ENCODE measurements at places on chromosomes 12 and 14. TPM values are rescaled to one million over a fixed set of nuclear protein-coding genes. Genes with fewer than 3 reads are reported as not detected.

The TCP11L2 gene
- total RNA-seq, result 82.6 TPM

The MANSC4 gene
- 0.17 TPM for total RNA-seq

The SVOP gene
- not detected for total RNA-seq

The GALNT16 gene
- total RNA-seq, result 8.5 TPM

The BCL11B gene
- under 0.01 TPM for total RNA-seq

The TMEM52B gene
- total RNA-seq, result 0.50 TPM

The SLC25A47 gene
- total RNA-seq, result under 0.01 TPM

The KRT75 gene
- total RNA-seq, result not detected

The RPL6 gene
- 950 TPM for total RNA-seq

The AP4S1 gene
- total RNA-seq, result 5.4 TPM

The CLEC9A gene
- not detected for total RNA-seq

All from fibroblast of lung (primary cell).